ENCODE measurements at places on chromosomes 3 and 15. TPM values are rescaled to one million over a fixed set of nuclear protein-coding genes. Genes with fewer than 3 reads are reported as not detected.

GRCh38 chr15:40906991-40907802 is 12.9 kb downstream of the VPS18 start:
- DNase-seq = no peak

The CCR3 gene
- not detected for total RNA-seq

GRCh38 chr3:147906285-147906684 is 497.1 kb downstream of the ZIC1 start:
- DNase-seq = no peak

DNA sequence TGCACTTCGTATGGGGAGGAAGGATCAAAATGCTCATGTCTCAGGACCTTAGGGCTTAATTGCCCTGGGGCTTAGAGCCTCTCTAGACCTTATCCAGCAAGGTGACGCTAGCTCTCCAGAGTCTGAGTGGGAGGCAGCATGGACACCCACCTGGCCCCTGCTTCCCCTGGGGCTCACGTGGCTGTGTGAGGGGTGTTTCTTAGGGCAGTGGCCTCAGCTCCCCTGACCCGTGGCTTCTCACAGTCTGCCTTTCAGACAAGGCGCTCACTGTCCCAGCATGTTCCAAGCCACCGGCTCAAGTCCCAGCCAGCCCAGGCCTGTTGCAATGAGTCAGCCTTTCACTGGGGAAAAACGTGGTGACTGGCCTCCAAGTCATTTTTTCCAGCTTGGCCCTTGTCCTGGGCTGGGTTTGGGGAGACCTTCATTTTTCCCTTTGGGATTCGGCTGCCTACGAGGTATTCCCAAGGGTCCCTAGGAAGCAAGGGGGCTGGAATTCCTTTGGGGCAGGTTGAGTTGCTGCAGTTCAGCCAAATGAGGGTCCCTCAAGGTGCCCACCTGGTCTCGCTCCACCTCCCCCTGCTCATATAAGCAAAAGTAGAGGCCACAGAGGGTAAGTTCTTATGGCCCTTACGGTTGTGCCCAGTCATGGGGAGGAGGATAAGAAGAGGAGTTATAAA is 15.7 kb downstream of the BHLHE40 start:
- peak; percentile 92 for DNase-seq

- no peak for DNase-seq
Observed at GRCh38 chr3:71468311-71469137, 115.0 kb downstream of the FOXP1 start.
